ENCODE measurements at places on chromosomes 4 and X.

- DNase-seq, result no peak
Observed at GRCh38 chrX:119427024-119427794, 28.1 kb downstream of the SLC25A43 start.

- DNase-seq, result no peak
Observed at GRCh38 chr4:2900741-2901140, 57.1 kb downstream of the ADD1 start.

GRCh38 chr4:109014593-109015412, 251.9 kb upstream of the ETNPPL start:
- DNase-seq, result no peak

DNA sequence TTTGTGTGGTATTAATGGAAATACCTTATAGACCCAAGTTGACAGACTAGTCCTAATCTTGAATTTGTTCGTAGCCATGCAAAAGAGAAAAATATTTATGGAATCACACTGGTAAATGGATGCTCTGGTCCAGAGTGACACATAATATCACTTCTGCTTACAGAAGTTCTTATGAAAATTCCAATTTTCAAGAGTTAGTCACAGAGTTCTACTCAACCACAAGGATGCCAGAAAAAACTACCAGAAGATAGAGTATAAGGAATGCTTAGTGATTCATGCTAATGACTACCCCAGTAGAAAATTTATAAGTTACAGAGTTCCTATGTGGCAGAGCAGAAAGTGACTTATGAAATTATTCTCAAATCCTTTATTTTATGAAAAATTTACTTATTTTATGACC, 1384.8 kb downstream of the FAM133A start:
- DNase-seq, result no peak

- DNase-seq, result no peak
Observed at GRCh38 chr4:121705521-121705920, 8.7 kb upstream of the ANXA5 start.

GRCh38 chr4:152460488-152460887, 75.4 kb downstream of the FBXW7 start:
- DNase-seq, result no peak

DNA sequence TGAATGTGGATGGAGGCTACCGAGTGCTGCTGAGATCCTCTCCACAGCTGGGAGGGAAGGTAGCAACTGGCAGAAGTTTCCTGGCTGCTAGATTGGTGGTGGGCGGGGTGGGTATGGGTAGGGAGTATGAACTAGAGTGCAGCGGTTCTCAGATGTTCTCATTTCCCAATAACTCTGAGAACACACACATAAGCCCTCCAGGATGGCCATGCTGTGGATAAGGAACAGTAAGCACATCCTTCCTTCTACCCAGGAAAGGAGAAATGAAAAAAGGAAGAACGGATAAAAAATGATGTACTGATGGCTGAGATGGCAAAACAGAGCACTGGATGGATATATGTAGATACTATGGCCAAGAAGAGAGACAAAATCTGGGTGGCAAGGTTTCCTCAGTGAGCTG, 116.0 kb downstream of the ZNF827 start:
- DNase-seq, result no peak

DNA sequence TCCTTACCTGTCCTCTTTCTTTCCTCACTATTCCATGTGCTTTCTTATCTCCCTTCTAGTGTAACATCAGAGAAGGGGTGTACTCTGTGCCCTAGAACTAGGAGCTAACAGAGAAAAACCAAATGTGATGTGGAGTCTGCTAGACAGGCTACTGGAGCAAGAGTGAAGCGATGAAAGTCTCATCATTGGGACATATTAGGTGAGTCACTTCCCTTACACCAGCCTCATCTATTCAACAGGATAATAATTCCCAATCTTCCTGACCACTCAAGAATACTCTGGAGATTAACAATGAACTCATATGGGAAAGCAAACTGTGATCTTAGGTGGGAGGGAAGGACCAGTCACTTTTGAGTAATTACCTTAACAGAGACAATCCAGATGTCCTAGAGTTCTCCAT, 58.1 kb downstream of the RAB40A start:
- DNase-seq, result no peak

DNA sequence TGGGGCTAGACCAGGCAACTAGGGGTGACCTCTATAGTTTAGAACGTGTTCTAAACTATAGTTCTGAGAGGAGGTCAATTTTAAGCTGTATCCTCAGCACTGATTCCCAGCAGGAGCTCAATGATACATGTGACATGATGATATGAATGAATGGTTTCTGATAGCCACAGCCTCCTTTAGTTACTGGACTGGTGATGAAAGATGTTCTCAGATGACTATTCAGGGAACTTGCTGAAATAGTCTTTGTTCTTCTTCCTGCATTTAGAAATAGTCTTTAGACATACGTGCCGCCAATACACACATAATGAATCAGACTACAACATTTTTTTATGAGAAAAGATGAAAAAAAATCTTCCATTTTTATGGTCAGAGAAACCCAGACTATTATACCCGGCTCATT, 116.3 kb upstream of the TMEM150C start:
- no peak for DNase-seq

- DNase-seq, result no peak
Observed at GRCh38 chrX:109393859-109394258, 88.0 kb downstream of the GUCY2F start.

GRCh38 chr4:141513866-141514265, 122.5 kb upstream of the IL15 start:
- DNase-seq, result no peak

- peak; percentile 30 for DNase-seq
Observed at GRCh38 chrX:8783097-8783713, 18.0 kb downstream of the FAM9A start.

- DNase-seq, result no peak
Observed at GRCh38 chr4:12692815-12693214, 791.3 kb downstream of the RAB28 start.

DNA sequence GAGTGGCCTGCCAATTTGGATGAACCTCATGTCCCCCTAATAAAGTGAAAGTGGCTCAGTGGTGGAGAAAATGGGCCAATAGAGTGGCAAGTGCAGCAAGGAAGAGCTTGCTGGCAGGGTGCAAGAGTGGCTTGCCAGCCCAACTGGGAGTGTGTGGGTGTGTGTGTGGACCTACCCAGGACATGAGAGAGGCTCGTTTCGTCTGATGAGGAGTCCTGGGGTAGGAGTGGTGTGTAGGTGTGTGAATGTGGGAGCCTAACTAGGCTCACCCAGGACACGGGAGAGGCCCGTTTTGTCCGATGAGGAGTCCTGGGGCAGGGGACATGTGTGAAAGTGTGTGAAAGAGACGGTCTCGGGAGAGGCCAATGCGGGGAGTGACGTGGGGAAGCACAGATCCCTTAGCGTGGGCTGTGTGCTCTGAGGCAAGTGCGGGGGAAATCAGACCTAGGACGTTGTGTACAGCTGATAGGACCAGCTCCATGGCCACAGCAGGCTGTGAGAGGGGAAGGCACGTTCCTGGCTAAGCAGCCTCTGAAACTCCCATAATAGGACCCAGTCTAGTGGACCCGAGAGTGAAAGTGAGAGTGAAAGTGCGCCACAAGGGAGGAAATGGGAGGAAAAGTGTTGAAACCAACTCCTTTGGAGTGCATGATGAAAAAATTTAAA, 5.3 kb downstream of the GAGE10 start:
- DNase-seq, result peak; percentile 16
